ENCODE measurements at places on chromosomes 11 and 22.

DNA sequence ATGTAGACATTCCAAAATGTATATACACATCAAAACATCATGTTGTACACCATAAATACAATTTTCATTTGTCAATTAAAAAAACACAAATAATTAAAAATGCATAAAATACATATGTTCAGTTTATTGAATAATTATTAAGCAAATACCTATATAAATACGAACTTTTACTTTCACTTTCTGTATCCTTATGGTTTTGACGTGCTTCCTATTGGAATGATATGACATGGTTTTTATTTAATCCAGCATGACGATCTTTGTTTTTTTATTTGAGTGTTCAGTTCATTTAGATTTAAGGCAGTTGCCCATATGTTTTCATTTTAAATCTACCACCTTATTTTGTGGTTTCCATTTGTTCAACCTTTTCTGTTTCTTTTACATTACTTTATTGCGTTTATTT, 198.3 kb upstream of the PLET1 start:
- peak; percentile 30 for DNase-seq

DNA sequence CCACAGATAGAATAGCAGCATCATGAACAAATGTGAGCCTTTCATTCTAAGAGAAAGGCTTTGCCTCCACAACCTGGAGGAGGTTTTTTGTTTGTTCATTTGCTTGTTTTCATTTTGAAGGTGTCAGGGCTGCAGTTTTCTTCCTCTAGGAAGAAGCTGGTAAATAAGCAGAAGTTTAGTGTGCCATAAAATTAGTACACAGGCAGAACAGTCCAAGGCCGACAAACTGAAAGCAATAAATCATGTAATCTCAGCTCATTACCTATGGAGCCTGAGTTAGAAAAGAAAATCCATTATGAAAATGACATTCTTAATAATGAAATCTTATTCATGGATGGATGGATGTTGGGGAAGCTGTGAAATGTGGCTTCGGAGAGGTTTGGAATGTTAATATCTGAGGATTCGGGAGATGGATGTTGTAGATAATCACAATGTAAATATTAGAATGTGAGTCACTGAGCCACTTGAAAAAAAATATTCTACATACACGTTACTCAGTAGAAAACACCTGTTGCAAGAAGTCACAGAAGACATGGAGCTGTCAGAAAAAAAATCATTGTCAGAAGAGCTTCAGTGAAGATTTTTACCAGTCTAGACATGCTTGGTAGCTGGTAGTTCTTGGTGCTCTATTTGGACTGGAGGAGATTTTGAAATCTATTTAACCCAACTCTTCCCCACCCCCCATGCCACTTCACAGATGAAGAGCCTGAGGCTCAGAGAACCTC, 15.0 kb upstream of the ZDHHC13 start:
- DNase-seq = no peak

DNA sequence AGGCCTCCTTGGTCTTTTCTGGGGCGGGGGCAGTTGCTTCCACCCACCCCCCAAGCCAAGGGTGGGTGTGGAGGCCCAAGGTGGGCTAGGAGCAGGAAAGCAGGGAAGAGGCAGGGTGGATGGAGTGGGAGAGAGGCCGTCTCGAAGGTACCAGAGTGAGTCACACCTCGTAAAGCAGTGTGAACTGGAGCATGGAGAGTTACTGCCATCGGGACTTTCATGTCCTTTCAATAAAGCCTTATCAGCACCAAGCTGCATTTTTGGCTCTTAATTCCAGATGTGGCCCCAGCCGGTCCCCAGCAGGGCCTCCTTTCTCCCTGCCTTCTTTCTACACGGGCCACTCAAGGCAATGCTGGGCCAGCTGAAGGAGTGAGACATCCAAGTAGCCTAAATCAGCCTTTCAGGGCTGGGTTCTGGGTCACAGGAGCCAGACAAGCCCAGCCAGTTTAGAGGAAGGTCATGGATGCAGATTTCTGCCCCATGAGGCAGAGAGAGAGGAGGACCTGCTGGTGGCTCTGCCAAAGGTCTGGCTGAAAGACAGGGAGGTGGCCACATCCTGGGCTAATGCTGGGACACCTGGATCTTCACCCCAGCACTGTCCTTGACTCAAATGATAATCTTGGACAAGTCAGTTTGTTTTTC, 59.0 kb upstream of the CD82 start:
- no peak for DNase-seq

- no peak for DNase-seq
These were observed 93.6 kb downstream of the CTTN start for GRCh38 chr11:70491696-70492472.

DNA sequence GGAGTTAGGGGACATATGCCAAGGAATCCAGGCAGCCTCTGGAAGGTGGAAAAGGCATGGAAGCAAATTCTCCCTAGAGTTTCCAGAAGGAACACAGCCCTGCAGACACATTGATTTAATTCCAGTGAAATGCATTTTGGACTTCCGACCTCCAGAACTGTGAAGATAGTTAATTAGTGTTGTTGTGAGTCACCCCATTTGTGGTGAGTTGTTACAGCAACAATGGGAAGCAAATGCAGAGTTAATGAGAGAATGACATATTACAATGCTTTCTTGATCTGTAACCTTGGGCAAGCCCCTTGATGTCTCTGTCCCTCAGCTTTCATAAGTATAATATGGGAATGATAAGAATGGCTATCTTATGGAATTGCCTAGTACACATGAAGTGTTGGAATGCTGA, 178.7 kb downstream of the KIRREL3 start:
- DNase-seq = no peak

GRCh38 chr11:34758262-34758661, 137.4 kb downstream of the EHF start:
- peak; percentile 28 for DNase-seq

DNA sequence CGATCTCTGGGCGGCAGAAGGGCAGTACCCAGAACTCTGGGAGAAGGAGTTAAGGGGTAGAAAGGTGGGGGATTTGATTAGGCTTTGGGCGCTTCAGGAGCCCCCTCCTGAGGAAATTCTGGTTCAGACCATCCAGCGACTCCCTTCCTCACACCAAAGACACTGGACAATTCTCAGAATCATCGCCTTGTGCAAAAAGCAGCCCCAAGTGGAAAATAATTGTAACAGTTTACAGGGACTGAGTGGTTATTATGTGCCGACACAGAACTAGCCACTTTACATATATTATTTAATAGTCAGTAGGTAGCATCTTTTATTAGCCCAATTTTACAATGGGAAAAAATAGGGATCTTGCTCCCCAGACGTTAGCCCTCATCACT, 662 bp upstream of the TRIM3 start:
- DNase-seq = no peak

GRCh38 chr22:31139866-31140716, at the start of gene PLA2G3:
Gene PLA2G3, minus strand, starts transcription at chr22:31140508. Its CDS starts 154 bp downstream, at chr22:31140354.
- peak; percentile 51 for DNase-seq

- no peak for DNase-seq
These were observed 66.7 kb upstream of the CAPRIN1 start for GRCh38 chr11:33984682-33985389.

GRCh38 chr11:111107501-111107900, 138.0 kb upstream of the POU2AF2 start:
- no peak for DNase-seq

DNA sequence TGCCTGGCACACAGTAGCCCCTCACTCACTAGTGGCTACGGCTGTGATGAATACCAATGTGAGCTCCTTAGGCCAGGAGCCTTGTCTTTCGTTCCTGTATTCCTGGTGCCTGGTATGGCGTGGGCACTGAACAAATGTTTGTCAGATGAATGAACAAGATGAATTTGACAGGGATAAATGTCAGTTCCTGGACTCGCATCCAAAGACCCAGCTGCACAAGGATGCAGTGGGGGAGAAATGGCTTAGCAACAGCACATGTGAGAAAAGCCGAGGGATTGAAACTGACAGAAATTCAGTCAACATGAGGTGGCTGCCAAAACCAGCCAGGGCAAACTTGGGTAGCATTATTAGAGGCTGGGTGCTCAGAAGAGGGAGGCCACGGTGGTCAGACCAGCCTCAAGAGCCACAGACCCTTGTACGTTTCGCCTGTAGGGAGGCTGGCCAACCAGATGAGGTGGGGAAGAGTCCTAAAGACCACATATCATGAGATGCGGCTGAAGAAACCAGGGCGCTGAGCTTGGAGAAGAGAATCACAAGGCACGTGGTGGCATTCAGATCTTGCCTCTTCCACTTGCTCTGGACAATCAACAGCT, 7.7 kb upstream of the SLC22A8 start:
- DNase-seq = no peak

DNA sequence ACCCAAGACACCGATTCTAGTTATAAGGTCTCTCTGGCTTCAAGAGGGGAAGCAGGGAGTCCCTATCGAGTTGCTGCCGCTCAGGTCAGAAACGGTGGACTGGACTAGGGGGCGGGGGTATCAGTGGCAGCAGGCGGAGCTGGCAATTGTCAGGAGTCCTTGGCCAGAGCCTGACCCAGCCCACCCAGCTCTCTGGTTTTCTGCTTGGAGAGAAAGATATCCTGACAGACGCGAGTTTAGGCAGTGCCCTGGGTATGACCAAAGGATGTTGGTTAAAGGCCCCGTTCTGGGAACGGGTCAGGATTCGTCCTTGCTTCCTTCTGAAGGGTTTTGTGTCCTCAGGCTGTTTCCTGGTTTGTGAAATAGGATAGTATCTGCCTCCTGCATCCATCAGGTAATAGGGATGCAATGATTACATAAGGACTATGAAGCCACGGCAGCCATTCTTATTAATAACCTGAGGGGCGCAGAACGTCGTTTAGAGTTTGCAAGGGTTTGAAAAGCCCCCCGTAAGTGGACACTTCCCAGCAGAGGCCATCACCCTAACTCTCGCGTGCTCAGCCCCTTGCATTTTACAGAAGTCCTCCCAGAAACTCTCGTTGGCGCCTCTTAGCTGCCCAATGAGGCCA, 700 bp upstream of the DEPDC5 start:
- peak; percentile 20 for DNase-seq

DNA sequence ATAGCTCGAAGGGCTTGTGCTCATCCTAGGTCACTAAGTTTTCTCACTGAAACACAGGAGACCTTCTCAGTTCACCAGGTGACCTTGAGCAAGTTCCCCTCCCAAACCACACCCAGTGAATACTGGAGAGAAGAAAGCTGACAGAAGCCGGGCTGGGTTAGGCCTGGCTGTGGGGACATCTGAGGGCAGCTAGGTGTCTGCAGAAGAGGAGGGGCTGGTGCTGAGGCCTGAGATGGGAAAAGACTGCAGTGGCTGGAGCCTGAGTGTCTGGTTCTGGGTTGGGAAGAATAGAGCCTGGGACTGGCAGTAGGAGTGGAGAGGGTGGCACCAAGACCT, 602 bp upstream of the INPP5J start:
- no peak for DNase-seq

DNA sequence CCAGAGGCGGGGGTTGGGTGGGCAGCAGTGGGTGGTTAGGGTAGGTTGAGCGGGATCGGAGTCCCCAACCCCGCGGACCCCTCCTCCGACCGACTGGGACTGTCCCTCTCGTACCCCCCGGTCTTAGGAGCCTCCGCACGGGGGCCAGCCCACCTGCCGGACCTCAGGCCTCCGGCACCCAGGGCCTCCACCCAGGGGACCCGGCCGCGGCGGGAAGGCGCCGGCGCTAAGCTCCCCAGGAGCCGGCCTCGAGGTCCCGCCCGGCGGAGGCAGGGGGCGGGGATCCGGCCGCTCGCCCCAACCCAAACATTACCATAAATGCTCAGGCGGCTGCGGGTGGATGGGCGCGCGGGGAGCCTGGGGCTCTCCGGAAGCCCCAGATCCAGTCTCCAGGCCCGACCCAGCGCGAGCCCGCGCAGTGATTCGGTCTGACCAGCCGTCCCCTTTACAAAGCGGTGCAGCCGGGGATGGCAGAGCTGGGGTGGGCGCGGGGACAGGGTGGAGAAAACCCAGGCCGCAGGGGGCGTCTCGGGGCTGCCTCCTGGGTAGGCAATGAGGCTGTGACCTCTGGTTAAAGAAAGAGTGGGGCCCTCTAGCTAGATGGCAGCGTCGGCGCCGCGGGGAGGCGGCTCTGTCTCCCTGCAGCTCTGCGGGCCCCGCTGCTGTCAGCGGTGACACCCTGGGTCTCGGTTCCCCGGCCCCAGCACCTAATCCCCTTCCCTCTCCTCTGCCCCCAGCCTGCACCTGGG, 4.0 kb upstream of the MCAM start:
- DNase-seq = no peak

DNA sequence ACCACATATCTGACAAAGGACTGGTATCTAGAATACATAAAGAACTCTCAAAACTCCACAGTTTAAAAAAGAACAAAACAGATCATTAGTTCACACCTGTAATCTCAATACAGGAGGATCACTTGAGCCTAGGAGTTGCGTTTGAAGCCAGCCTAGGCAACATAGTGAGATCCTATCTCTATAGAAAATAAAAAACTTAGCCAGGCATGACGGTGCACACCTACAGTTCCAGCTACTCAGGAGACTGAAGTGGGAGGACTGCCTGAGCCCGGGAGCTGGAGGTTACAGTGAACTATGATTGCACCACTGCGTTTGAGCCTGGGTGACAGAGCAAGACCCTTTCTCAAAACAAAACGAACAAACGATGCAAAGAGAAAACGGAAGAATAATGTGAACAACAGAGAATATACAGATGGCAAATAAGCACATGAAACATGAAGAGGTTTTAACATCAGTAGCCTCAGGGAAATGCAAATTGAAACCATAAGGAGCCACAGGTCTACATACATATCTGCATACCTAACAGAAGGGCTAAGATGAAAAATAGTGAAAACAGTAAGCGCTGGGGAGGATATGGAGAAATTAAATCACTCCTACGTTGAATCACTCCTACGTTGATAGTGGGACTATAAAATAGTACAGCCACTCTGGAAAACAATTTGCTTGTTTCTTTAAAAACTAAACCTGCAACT, 70.7 kb downstream of the DGCR2 start:
- DNase-seq = no peak

GRCh38 chr11:1228101-1228821, 5.4 kb downstream of the MUC5B start:
- DNase-seq = no peak

DNA sequence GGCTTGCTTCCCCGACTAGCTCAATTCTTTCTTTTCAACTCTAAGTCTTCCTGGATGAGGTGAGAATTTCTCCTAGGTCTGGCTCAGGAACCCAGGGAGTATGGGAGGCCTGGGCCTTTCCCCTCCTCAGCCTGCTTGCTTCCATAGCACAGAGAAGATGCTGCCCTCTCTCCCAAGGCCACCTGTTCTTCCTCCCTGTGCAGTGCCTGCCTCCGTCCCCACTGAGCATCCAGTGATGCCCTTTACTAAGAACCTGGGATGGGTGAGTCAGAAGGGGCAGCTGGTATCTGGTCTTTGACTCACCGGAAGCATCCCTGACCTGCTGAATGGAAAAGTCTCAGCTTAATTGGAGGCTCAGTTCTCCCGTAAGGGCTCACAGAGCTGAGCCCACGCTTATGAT, 607.9 kb downstream of the BUD13 start:
- no peak for DNase-seq

GRCh38 chr11:111631666-111632039, 29.4 kb downstream of the SIK2 start:
- DNase-seq = no peak

GRCh38 chr11:104764710-104765045, 133.6 kb downstream of the CASP12 start:
- DNase-seq = no peak

- DNase-seq = no peak
These were observed 611.7 kb downstream of the OPCML start for GRCh38 chr11:132920451-132921096.

GRCh38 chr22:24434471-24435322, 7.3 kb downstream of the ADORA2A start:
- no peak for DNase-seq

GRCh38 chr22:46829117-46829891, 66.9 kb downstream of the TBC1D22A start:
- no peak for DNase-seq

Measured in NCI-H2029 treated with DMSO at 0.1 percent for 48 hours (cell line).